ENCODE measurements at places on chromosomes 4 and X.

GRCh38 chrX:106649523-106650428 is 38.0 kb downstream of the RADX start:
- DNase-seq: no peak

- no peak for DNase-seq
These were observed 57.1 kb downstream of the FREM3 start for GRCh38 chr4:143643399-143643798.

- DNase-seq: no peak
These were observed 91.2 kb upstream of the XAGE2 start for GRCh38 chrX:52277666-52278065.

DNA sequence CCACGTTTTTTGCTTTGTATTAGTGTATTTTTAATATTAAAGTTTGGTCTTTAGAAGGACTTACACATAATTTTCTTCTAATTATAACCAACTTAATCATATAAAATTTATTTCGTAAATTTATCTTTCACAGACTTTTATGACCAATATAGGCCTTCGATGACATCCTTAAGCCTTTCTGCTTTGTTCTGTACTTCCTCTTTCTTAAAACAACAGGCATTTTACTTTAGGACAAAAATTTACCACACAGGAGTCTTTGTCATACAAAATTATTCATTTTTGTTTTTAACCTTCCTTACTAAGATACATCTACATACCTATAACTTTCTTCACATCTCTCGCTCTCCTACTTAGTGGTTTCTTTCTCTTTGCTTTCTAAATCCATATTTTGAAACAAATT is 56.3 kb downstream of the RGS12 start:
- DNase-seq: no peak

GRCh38 chrX:74009041-74009440 is 294.9 kb upstream of the ZCCHC13 start:
- no peak for DNase-seq

- no peak for DNase-seq
These were observed 37.9 kb upstream of the SEC24B start for GRCh38 chr4:109395694-109396093.

DNA sequence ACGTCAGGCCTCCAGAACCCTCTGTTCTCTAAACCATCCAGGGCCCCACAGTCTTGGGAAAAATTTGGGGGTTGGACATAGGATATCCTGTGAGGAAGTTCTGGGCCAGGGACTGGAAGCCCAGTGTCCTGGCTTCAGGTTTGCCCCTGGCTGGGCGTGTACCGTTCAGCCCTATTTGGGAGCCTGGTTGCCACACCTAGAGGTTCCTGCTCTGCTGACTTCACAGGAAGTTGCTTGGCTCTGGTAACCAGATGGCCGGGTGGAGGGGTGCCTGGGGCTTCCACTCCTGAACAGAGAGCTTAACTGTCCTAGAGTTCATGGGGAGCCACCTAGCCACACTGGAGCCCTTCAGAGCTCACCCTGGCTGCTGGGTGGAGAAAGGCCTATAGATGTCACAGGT is 1.1 kb downstream of the TAFAZZIN start:
- DNase-seq: no peak

- peak; percentile 30 for DNase-seq
These were observed 90.0 kb downstream of the PSAPL1 start for GRCh38 chr4:7344636-7345155.

GRCh38 chr4:7200801-7201200 is 8.5 kb downstream of the SORCS2 start:
- DNase-seq: no peak

- DNase-seq: peak; percentile 20
These were observed 3.4 kb downstream of the TEX13B start for GRCh38 chrX:107978707-107979307.

GRCh38 chr4:109559983-109560686 is at the start of gene MCUB:
Gene MCUB, plus strand, starts transcription at chr4:109560246. Its CDS starts 92 bp downstream, at chr4:109560338.
- peak; percentile 79 for DNase-seq

- no peak for DNase-seq
These were observed at the start of gene AFM for GRCh38 chr4:73481358-73481757. Gene AFM, plus strand, starts transcription at chr4:73481745. Its CDS starts 31 bp downstream, at chr4:73481776.

GRCh38 chr4:38667085-38667893 is 3.3 kb downstream of the KLF3 start:
- peak; percentile 97 for DNase-seq

- DNase-seq: no peak
These were observed 39.8 kb upstream of the TMEM131L start for GRCh38 chr4:153426207-153426885.

- peak; percentile 28 for DNase-seq
These were observed 21.8 kb upstream of the TLL1 start for GRCh38 chr4:165851256-165851655.

GRCh38 chrX:80316526-80316925 is 103.7 kb upstream of the TENT5D start:
- no peak for DNase-seq

DNA sequence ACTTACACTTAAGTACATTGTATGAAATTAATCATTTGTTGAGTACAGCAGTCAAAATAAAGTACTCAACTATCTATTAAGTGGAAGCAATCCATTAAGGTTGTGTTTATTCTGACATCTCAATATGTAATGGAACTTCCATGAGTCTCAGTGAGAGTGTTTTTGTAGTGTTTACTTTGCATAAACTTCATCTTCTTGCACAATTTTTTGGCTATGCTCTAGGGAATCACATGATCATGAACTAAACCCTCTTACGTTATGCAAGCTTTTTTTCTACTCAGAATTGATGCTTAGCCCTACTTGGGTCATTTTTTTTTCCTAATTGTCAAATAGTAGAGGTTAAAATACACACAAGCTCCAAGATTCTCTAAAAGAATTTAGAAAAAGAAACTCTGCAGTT is 21.1 kb upstream of the PIGA start:
- DNase-seq: no peak

DNA sequence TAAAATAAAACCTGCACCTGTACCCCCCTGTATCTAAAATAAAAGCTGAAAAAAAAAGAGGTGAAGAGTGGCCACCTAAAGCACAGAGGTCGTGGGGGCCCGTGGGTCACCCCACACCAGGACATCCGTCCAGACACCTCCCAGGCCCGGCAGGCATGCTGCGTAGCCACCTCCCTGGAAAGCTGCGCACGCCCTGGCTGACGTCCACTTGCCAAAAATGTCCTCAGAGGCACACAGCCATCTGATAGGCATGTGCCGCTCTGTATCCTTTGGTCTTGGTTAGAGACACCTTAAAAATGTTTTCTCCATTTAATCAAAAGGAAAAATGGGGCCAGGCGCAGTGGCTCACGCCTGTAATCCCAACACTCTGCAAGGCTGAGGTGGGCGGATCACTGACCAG is 17.7 kb downstream of the FAM53A start:
- no peak for DNase-seq

DNA sequence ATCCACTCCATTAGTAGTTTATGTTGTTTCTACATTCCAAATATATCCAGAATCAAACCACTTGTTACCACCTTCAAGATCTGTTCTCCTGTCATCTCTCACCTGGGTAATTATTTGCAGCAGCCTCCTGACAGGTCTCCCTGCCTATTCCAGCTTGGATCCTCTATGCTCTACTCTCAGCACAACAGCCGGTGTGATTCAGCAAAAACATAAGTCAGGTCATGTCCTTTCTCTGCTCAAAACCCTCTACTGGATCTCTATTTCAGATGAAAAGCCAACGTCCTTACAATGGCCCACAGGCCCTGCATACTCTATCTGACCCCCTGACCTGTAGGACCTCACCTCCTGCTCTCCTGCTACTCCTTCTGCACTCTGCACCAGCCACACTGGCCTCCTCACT is 84.5 kb downstream of the NHSL2 start:
- no peak for DNase-seq

DNA sequence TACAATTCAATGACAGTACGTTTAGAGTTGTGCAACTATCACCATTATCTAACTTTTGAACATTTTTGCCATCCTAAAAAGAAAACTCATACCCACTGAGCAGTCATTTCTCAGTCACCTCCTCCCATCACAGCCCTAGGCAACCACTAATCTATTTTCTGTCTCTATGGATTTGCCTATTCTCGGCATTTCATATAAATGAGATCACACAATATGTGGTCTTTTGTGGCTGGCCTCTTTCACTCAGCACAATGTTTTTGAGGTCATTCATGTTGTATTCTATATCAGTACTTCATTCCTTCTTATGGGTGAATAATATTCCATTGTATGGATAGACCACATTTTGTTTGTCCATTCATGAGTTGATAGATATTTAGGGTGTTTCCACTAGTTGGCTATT is 103.0 kb downstream of the PPEF1 start:
- no peak for DNase-seq

- no peak for DNase-seq
These were observed 958.1 kb upstream of the GRID2 start for GRCh38 chr4:91345632-91346031.

- peak; percentile 13 for DNase-seq
These were observed 1865.3 kb upstream of the AGA start for GRCh38 chr4:179307297-179308136.

DNA sequence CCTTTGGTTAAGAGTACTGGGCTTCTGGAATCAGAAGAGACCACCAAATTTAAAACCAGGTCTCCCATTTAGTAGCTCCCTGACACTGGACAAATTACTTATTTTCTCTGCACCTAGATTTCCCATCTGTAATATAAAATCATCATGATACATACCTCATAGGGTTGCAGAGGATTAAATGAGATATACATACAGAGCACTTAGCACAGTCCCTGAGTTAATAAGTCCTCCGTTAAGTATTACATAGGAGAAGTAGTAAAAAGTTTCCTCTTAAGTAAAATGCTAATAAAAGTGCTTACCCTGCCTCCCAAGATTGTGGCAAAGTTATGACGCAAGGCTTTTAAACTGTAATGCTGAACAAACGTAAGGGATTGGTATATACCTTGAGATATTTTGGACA is 539 bp upstream of the CHIC1 start:
- DNase-seq: no peak
